ENCODE measurements at places on chromosomes 16 and 17. TPM values are rescaled to one million over a fixed set of nuclear protein-coding genes. Genes with fewer than 3 reads are reported as not detected.

TBC1D3 gene
- not detected for total RNA-seq

SPATA32 gene
- not detected for total RNA-seq

JMJD8 gene
- total RNA-seq = 29.7 TPM

CEP295NL gene
- 0.87 TPM for total RNA-seq

ODAD4 gene
- 0.74 TPM for total RNA-seq

RNF112 gene
- 0.35 TPM for total RNA-seq

MEIOB gene
- total RNA-seq = 0.44 TPM

CCL16 gene
- total RNA-seq = not detected
